ENCODE measurements at places on chromosomes 12 and 14.

DNA sequence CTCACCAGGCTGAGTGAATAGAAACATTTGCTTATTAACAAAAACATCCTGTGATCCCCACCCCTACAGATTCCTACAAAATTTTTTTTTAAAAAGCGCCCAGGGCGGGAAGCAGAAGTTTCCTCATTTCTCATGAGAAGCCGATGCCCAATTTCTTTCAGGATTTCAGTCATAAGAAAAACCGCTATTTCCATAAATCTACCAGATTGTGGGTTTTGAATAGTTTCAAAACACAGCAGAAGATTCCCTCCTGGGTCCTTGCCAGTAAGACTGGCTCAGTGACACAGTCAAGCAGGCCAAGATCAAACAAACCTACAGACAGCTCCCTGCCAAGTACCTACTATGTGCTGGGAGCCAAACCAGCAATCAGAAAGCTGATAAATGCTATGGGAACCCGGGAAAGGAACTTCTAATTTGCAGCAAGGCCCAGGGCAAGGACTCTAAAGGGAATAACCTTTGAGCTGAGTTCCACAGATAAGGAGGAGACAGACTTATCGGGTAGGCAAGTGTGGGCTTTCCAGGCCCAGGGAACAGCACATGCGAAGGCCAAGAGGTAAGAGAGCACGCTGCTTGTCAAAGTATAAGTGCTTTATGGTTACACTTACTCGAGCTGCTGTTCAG is 68.7 kb downstream of the CCDC88C start:
- no peak for DNase-seq

- no peak for DNase-seq
These were observed 104.0 kb downstream of the ETNK1 start for GRCh38 chr12:22728987-22729386.

- DNase-seq = peak; percentile 39
These were observed 31.3 kb upstream of the ISM2 start for GRCh38 chr14:77529963-77530362.

DNA sequence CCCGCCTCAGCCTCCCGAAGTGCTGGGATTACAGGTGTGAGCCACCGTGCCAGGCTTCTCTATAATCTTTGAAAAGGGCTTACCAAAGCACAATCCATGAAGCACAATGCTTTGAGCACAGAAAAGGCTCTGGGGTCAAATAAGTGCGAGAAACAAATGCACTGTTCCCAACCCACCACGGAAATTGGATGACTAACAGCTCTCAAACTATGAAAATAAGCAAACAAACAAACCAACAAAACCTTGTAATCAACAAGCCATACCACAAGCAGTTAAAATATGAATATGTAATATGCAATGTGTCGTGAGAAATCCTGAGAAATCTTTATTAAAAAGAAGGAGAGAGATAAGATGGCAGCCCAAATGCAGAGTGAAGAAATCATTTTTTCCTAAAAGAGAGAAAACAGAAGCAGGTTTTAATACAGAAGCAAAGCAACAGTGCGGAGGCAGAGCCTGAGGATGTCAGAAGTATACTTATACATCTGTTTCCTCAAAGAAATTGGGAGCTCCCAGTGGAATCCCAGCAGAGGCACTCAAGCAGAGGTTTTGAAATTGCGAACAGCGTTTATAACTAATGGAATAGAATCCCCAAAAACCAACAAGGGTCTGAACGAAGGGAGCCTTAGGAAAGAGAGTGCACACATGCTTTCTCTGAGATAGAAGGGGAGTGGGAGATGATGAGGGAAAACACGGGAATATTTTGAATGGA is 17.1 kb downstream of the SMCO2 start:
- peak; percentile 62 for DNase-seq

DNA sequence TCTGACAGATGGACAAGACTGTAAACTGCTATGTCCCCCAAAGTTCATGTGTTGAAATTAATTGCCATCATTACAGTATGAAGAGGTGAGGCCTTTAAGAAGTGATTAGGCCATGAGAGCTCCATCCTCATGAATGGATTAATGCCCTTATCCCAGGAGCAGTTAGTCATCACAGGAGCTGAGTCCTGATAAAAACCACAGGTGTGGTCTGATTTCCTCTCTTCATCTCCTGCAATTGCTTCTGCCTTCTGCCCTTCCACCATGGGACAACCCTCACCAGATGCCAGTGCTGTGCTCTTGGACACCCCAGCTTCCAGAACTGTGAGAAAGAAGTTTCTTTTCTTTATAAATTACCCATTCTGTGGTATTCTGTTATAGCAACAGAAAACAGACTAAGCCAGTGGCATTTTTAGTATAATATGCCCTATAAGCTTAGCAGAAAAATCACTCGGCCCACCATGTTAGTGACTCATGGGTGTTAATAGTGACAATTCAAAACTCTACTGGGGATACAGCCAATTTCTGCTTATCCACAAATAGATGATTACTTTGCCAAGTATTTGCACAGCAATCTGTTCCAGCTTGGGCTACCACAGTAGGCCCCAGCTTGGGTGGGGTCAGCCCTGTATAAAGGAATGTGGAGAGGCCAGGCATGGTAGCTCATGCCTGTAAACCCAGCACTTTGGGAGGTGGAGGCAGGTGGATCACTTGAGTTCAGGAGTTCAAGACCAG is 129.0 kb upstream of the BCL2L14 start:
- DNase-seq = peak; percentile 83

GRCh38 chr14:68669603-68670358 is 123.1 kb downstream of the ZFP36L1 start:
- DNase-seq = no peak

DNA sequence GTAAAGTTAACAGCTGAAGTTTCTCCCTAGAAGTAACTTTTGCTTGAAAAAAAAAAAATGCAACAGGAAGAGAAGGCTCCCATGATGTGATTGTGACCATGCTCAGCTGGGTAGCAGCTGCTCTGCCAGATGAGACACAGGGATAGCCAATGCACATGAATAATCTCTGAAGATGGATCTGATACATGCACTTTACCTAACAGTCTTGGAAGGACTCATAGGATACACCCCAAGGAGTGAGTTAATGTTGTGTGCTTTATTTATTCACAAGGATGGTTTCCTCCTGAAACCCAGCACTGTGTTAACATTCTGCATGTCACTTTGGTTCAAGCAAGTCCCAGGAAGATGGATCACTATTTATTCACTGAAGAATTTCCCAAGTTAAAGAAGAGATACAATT is 46.5 kb downstream of the NDUFA12 start:
- no peak for DNase-seq

DNA sequence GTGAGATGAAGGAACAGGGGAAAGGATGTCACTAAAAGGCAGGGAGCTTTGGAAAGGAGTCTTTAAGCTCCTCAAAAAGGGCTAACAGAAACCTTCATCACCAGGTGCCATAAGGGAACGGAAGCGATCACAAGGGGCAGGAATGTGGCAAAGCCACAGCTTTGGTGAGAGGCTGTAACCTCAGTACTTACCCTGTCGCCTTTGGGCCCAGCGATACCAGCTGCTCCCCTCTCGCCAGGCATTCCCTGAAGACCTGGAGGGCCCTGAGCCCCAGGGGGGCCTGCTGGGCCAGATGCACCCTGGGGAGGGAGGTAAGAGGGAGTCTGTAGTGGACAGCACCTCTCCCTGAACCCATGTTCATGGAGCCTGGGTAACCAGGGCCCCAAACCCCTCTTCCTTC is 18.9 kb downstream of the TMEM106C start:
- no peak for DNase-seq

- DNase-seq = peak; percentile 74
These were observed 471.2 kb downstream of the ATP23 start for GRCh38 chr12:58412461-58413060.

DNA sequence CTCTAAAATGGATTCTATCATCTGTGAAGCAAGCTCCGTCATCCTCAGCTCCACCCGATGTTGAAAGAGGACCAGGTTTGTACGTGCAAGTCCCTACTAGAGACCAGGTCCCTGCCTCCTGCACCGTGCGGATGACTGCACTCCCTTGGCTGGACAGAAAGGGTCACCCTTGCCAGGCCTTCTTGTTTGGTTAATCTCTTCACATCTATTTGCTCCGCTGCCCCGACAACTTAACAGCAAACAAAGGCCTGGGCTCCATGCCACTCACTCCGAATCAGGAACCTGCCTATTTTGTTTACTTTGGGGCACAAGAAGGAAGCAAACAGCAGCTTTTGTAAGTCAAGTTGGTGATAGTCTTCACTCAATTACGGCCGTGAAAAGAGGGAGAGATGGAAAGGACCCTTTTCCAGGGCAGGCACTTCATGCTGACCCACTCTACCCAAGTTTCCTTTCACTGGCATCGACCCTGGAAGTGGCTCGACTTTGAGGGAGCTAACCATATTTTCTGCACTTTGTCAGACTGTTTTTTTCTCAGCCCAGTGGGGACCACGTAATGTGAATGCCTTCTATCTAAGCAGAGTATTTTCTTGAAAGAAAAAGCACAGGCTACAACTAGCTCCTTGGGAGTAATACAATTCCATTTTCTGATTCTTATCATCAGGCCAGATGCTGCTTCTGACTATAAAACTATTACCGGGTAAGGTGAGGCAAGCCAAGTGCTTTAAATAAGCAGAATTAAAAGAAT is 202.6 kb downstream of the FOXN3 start:
- no peak for DNase-seq

Data from fibroblast of pulmonary artery (primary cell).